ENCODE measurements at places on chromosomes 6 and 20.

- DNase-seq: no peak
Observed at GRCh38 chr6:31727034-31727716, 1.9 kb downstream of the DDAH2 start.

- no peak for DNase-seq
Observed at GRCh38 chr6:3085074-3085473, 16.8 kb downstream of the RIPK1 start.

DNA sequence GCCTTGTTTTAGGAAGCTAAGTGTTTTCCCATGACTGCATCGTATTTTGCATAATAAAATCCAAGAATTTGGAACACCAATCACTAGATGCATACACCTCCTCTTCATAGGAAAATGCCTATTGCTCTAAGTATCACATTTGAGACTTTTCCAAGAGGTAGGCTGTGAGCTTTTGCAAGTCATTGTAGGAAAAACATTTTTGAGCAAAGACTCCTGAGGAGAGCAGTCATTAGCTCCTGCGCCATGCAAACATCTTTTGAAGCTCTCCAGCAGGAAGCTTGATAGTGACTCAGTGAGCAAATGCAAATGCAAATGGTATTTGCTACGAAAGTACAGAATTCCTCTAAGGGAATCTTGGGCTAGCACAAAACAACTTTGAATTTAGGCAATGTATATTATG lies 750.4 kb downstream of the QKI start:
- no peak for DNase-seq

GRCh38 chr20:33784225-33784624 lies 26.9 kb upstream of the CHMP4B start:
- no peak for DNase-seq
